ENCODE measurements at places on chromosomes 16 and 17.

- no peak for DNase-seq
Measured at GRCh38 chr16:62135911-62136310, 99.7 kb upstream of the CDH8 start.

DNA sequence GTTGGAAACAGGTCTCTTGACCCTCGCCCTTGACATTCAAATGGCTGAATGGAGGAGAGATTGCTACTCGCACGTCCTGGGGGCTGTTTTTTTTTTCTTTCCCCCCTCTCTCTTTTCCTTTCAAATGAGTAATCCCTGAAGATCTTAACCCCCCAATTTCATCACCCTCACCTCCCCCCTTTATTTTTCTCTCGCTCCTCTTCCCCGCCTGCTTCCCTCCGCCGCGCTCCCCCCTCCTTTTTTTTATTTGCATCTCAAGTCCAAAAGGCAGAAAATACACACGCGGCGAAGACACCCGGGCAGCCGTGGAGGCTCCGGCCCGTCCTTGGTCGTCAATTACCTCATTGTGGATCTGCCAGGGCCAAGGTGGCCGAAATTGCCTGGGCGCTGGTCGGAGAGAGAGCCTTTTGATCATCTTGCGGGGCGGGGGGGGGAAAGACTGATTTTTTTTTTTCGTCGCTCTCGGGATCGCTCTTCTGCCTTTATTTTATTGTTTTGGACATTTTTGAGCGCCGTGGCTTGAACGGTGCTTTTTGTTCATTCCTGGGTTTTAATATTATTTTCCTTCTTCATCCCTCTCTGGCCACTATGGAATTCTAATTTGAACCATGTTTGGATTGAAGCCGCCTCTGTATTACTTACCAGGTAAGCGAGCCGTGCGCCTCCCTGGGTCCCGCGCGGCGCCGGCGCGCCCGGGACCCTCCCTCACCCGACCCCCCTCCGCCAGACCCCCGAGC is 57.2 kb upstream of the GSE1 start:
- DNase-seq, result no peak

- no peak for DNase-seq
Measured at GRCh38 chr16:72664056-72664508, 383.8 kb downstream of the ZFHX3 start.

- DNase-seq, result no peak
Measured at GRCh38 chr17:50188921-50189549, 12.4 kb downstream of the COL1A1 start.

- DNase-seq, result no peak
Measured at GRCh38 chr17:17380145-17380925, 77.2 kb downstream of the NT5M start.

DNA sequence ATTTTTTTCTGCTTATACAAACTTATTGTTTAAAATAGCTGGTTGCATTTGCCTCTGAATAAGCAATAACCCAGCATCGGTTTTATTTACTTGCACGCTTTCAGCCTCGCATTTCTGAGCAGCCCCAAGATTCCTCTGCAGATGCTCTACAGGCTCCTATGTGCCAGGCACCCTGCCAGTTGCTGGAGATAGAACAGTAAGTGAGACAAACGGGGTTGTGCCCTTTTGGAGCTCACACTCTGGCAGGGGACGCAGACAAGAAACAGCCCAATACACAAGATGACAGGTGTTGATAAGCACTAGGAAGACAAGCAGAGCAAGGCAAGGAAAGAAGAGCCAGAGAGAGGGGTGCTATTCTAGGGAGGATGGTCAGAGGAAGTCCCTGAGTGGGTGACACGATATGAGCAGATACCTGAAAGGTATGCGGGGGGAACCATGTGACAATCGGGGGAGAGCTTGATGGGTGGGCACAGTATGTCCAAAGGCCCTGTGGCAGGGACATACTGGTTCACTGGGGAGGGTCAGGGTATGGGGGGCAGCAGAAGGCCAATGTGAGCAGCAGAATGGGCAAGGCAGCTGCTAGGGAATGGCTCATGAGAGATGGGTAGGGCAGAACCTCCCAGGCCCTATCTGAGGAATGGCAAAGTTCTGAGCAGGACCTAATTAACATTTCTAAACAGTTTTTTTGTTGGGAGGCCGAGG is 18.7 kb upstream of the ADORA2B start:
- DNase-seq, result no peak

DNA sequence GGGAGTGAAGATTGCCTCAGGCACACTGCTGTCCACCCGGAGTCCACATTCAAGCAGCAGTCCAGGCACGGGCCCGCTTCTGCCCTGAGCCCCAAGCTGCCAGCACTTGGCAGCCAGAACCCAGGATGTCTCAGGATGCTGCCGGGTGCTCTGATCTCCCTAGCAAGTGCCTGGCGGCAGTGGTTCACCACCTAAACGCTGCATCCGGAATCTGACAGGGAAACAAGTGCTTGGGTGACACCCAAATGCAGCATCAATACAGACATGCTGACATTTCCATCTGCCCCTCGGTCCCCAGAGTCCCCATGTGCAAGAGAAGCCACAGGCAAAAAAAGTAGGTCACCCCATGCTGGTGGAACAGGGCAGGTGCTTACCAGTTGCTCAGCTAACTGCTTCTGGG is 197.1 kb upstream of the RPL38 start:
- no peak for DNase-seq

DNA sequence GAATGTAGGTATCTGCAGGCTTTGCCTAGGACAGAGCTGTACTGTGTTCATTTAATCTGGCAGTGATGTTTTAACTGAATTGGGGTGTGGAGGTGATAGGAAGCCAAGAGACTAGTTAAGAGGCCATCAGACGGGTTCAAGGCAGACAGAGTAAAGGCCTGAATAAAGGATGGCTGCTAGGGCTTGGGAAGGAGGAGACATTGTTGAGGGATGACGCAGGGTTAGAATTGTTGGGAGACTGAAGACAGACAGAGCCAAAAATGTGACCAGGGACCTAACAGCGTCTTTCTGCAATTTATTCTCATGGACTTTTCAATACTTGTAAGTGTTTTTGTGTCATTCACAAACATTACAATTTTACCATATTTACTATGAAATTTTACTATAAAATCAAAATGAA is 48.6 kb upstream of the MYH10 start:
- DNase-seq, result no peak

DNA sequence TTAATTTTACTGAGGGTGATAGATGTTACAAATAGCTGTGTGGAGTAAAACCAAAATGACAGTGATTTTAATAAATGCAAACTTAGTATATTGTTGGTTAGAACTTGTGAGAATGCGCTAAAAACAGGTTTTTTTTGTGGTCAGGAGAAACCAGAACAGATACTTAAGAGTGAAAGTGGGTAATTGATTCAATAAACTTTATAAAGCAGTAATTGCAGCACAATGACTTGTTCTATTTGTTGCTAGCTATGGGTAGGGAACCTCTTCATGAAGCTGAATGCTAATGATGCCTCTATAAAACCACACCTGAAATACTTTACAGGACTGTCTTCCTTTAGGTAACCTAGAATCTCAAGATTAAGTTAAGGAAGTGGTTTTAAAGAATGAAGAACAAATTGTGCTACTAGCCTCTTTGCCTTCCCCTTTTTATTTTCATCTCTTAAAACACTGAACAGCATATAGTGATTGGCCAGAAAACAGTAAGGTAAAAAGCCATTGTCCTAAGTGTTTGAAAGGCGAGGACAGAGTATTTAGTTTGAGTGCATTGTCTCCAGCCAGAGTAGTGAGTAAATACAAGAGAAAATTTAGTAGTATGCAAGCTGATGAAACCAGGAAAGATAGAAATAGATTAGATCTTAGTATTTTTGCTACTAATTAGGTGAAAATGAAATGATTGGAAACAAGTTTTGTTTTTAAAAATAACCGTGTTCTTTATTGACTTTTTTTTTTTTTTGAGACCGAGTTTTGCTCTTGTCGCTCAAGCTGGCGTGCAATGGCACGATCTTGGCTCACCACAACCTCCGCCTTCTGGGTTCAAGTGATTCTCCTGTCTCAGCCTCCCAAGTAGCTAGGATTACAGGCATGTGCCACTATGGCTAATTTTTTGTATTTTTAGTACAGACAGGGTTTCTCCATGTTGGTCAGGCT is 6.0 kb downstream of the GGNBP2 start:
- DNase-seq, result no peak

DNA sequence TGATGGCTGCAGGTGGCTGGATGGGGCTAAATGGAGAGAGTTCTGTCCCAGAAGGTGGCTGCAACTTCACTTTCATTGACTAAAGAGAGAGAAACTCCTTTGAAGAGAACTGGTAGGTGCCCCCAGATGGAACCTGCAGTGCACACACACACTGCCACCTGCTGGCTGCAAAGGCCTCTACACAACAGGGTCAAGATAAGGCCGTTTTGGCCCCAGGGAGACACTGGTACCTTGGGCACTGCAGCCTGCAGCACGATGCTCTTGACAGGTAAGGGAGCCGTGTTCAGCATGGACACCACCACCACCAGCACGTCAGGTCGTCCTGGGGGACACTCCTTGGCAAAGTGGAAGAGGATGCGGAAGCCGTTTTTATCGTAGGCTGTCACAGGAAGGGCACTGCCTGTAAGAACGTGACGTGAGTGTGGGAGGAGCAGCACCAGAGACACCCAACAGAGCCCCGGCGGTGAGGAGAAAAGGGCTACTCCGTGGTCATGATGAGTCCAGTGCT is 22.7 kb downstream of the GGA3 start:
- DNase-seq, result peak; percentile 54

- DNase-seq, result no peak
Measured at GRCh38 chr16:47493381-47494337, 32.5 kb downstream of the PHKB start.

GRCh38 chr17:79039886-79040285 is 15.9 kb downstream of the C1QTNF1 start:
- DNase-seq, result no peak

DNA sequence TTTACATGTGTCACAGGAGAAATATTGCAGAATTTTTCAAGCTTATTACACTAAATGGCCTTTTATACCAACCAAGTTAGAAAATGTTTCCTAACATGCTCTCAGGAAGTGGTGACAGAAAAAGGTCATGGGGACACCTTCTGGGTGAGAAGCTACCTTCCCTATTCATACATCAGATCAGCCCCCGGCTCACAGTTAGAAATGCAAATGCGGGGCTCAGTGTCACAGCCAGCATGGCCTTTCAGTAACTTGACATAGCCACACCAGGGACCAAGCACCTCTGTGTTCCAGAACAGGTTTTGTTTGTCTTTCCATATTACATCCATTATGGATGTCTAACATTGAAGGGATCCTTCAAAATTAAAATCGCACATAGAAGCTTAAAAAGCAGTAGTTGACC is 59.5 kb downstream of the CHD9NB start:
- DNase-seq, result no peak

GRCh38 chr17:19418251-19418992 is 7.4 kb downstream of the RNF112 start:
- DNase-seq, result no peak

- no peak for DNase-seq
Measured at GRCh38 chr17:39675390-39676082, 7.3 kb downstream of the PNMT start.

DNA sequence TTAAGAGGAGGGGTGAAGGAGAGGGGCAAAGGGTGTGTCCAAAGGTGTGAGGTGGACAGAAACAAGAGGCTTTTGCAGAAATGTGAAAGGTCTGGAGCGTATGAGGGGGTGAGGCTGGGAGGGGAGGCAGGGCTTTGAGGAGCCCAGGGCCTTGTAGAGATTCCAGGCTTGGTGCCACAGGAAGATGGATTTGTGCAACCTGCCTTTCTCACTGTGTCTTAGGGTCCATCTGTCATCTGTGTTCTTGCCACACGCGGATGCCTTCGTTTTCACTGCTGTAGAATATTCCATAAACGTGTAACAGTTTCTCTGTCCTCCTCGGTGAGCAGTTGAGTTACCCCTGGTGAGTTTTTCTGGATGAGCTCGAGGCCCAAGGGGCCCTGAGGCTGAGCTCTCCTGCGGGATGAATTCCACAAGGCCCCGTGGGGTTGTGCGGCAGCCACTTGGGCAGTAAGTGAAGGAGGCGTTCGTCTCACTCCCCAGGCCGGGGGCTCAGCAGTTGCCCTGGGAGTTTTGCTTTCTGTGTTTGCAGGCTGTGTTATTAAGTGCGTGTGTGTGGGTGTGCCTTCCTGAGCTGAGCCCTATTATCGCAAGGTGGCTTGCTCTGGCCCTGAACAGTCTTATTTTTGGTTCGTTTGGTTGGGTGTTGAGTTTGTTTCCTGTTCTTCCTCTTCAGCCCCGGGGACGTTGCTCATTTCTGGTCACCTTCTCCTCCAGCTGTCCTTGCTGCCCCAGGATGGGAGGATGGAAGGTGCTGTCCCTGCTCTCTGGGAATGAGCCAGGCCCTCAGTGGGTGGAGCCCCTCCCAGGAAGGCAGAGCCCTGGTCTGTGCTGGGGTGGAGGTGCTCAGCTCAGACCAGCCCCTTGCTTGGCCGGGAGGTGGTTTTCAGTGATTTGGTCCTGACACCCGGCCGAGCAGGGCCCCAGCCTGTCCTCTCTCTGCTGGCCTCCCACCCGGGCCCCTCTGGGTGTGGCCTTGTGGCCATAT is 28.4 kb downstream of the BAIAP2 start:
- DNase-seq, result no peak

DNA sequence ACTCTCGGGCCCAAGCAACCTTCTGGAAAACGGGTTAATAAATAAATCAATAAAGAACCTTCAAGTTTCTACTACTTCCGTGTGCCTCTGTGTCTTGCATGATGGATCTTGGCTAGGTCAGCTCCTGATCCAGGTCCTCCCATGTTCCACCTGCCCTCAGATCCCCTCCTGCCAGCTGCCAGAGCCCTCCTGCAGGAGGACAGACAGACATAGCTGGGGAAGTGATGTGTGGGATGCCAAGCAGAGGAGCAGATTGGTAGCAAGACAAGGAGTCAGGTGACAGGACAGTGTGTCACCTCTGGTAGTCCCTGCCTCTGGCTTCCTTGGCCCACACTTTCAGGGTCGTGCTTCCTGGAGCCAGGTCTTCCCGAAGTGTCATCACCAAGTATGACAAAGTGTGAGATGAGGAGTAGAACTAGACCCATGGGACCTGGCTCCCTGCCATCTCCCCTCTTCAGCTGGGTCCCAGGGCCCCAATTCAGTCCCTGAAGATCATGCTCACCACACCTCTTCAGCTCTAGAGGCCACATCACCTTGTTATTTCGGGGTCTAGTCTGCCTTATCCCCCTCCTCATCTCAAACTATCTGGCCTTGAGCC is 1.0 kb upstream of the EPN3 start:
- DNase-seq, result no peak

DNA sequence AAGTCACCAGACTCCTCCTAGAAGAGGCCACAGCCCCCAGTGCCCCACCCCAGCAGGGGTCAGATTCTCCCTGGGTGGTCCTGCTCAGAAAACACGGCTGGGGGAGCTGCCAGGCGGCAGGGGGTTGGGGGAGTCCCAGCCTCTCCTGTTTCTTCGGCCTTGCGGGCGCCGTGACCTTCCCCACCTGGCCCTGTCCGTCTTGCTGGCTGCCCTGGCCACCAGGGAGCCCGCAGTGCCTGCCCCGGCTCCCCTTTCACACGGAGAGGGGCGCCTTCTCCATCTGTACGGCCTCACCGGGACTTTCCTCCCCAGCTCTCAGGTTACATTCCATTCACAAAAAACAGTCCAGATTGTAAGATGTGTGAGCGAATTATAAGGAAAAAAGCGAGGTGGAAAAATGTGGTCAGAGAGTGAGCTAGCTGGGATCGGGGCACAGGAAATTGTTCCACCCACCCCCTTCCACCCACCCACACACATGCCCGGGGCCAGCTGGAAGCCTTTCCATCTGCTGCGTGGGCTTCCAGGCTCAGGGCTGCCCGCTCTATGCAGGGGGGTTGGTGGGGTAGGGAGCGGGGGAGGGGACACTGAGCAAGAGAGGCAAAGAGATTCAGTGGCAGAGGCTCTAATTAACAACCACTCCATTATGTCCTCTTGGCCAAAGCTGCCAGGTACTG is 14.6 kb upstream of the CIBAR2 start:
- DNase-seq, result peak; percentile 59
